ENCODE measurements at places on chromosomes 5 and 9.

DNA sequence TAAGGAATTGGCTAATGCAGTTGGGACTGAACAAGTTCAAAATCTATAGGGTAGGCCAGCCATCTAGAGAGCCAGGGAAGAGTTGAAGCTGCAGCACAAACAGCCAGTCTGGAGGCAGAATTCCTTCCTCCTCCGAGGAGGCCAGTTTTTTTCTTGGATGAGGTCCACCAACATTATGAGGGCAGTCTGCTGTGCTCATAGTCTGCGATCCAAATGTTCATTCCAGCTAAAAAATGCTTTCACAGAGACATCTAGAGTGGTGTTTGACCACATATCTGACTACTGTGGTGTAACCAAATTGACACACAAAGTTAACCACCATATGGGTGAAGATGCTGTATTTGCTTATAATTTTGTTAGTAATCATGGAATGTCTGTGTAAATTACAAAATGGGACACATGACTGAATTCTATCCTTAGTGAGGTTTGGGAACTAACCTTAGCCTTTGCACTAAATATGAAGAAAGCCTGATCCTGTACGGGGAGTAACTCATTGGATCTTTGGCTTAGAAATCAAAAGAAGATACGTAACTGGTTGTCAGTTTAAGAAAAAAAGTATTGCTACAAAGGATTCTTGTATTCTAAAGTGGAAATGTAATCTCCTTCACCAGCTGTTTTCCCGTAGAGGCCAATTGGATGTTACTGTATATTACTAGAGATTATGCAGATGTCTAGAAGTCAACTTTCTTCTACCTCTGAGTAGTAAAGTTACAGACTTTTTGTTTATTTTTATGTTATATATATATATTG is 70.6 kb downstream of the SPIN1 start:
- no peak for DNase-seq

- peak; percentile 62 for DNase-seq
These were observed 46.2 kb downstream of the PCA3 start for GRCh38 chr9:76810377-76810957.

DNA sequence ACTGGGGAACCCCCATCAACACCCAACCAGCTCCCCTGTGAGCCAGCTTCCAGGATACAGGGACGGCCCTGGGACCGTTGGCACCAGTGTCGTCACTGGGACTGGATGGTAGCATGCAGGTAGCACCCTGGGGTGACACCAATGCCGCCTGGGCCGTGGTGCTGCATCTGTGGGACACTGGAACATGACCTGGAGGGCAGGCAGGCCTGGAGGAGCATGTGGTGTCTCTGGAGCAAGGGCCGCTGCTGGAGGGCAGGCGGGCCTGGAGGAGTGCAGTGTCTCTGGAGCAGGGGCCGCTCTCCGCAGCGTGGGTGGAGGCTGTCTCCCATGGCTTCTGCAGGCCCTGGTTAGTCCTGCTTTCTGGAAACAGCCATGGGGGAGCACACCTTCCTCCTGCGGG is 13.1 kb downstream of the LPCAT1 start:
- no peak for DNase-seq

DNA sequence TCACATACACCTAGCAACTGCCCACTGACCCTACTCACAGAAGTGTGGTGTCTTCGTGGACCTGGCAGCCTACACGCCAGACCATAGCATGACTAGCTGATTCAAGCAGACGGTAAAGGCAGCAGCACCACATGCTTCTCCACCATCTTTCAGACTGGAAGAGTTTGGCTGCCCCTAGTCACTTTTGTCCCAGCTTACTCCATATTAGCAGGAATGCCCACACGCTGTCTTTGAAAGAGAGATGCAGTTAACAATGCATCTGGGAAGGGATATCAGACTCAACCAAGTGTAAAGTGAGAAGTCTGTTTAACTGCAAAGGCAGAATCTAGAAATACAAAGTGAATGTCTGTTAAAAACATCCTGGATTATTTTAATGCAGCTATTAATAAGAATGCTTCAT is 177.2 kb upstream of the GNA14 start:
- DNase-seq: no peak

- no peak for DNase-seq
These were observed 8.4 kb downstream of the PTGES2 start for GRCh38 chr9:128118971-128119665.

- no peak for DNase-seq
These were observed 164.5 kb downstream of the GAS1 start for GRCh38 chr9:86782831-86783230.

DNA sequence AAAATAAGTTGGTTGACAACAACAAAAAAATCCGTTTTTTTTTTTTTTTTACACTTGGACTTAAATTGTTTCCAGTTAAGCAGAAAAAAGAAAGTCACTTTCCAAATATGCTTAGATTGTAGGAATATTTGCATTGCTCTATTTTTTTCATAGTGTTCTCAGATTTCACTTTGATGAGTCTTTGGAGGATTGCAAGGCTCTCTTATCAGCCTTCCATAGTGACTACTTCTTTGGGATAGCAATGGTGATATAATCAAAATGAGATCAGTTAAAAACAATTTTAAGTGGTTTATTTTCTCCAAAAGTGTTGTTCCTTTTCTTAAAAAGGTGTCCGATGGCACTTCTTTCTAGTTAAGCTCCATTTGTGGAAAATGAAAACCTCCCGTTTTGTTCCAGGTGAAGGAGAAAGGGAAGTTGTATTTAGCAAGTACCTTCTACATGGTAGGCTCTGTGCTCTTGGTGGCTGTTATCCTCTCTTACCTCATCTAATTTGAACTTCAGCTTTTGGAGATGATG is 3.9 kb downstream of the RASGRF2 start:
- no peak for DNase-seq

DNA sequence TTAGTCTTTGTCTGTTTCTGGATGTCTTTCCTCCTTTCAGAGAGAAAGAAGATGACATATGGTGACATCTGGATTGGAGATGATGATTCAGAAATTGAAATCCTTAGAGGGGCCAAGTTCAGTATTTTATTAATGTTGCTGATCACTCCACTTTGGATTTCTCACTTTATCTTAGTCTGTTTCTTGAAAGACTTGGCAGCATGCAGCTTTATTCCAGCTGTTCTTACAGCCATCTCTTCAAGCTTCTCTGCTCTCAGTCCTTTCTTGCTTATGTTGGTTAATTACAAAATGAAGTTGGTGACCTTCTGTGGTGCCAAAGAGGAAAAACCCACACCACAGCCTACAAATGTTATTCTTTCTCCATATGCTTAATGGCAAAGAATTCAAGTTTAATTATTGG is 62.1 kb downstream of the SNCAIP start:
- no peak for DNase-seq

- DNase-seq: no peak
These were observed 1907.6 kb upstream of the ACO1 start for GRCh38 chr9:30476826-30477225.

GRCh38 chr9:129013674-129014073 is 14.5 kb downstream of the SH3GLB2 start:
- no peak for DNase-seq

DNA sequence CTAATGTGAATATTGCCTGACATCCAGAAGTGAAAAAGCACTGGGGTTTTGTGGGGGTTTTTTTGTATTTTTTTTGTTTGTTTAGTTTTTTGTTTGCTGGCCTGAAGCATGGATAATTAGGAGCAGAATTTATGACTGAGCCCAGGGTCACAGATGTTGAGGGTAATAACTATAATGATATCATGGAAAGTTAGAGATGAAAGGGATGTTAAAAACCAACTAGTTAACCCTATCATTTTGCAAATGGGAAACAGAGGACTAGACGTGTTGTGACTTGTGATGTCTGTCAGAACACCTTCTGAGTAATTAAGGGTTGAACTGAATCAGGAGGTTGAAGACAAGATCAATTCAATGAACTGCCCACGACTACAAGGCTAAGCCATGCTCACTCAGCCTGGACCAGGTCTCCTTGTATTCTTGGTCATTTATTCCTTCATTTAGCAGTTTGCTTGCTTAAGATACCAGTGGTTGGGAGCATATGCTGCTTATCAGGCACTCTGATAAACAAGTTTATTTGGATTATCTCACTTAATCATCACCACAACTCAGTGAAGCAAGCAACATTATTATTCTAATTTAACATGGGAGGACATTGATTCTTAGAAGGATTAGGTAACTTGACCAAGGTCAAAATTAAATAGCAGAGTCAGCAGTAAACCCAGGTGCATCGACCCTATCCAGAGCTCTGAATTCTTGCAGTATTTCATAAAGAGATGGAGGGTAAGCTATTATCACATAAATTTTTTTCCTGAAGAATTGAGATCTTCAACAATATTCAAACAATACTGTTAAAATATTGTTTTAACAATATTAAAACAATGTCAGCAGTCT is 75.7 kb upstream of the PIK3R1 start:
- no peak for DNase-seq

DNA sequence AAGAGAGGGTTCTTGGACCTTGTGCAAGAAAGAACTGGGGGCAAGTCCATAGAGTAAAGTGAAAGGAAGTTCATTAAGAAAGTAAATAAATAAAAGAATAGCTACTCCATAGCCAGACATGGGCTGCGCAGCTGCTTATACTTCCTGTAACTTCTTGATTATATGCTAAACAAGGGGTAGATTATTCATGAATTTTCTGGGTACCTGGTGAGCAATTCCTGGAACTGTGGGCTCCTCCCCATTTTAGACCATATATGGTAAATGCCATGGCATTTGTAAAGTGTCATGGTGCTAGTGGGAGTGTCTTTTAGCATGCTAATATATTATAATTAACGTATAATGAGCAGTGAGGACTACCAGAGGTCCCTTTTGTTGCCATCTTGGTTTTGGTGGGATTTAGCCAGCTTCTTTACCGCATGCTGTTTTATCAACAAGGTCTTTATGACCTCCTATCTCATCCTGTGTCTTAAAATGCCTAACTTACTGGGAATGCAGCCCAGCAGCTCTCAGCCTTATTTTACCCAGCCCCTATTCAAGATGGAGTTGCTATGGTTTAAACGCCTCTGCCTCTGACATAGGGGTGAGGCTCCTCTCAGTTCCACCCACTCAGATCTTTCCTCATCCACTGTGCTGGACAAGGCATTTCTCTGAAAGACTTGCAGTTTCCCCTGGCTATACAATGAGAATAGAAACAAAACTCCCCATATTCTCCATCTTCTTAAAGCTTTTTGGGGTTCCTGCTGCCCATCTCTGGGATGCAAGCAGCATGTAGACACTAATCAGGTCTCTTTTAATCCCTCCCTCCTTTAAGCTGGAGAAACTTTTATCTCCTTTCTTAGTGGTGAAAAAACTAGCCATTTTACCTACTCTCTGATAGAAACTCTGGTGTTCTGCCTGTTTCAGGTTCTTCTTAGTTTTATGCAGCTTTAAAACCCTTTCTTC is 91.2 kb downstream of the ARRDC3 start:
- no peak for DNase-seq

DNA sequence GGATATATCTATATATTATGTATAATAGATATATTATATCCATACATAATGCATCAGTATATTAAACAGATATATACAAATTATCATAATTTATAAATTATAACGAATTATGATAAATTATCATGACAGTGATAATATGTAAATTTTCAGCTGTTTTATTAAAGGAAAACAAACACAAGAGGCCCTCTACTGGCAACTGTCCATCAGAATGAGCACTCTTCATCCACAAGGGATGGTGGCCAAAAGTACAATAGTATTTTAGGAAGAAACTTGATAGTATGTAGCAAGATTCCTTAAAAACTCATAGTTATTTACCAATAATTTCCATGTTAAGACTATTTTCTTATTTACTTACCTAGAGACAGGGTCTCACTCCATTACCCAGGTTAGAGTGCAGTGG is 113.3 kb upstream of the LPAR1 start:
- no peak for DNase-seq

DNA sequence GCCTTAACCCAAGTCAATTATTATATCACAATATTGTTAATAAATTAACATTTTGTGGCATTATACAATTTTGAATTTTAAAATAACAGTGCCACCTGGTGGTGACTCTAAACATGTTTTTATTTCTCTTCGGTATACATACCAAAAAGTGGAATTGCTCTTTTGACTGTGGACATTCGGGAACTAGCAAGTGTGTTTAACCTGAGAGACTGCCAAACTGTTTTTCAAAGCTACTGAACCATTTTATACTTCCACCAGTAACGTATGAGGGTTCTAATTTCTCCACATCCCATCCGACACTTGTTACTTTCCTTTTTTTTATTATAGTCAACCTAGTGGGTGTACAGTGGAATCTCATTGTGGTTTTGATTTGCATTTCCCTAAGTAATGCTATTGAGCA is 18.3 kb upstream of the HSDL2 start:
- DNase-seq: no peak

DNA sequence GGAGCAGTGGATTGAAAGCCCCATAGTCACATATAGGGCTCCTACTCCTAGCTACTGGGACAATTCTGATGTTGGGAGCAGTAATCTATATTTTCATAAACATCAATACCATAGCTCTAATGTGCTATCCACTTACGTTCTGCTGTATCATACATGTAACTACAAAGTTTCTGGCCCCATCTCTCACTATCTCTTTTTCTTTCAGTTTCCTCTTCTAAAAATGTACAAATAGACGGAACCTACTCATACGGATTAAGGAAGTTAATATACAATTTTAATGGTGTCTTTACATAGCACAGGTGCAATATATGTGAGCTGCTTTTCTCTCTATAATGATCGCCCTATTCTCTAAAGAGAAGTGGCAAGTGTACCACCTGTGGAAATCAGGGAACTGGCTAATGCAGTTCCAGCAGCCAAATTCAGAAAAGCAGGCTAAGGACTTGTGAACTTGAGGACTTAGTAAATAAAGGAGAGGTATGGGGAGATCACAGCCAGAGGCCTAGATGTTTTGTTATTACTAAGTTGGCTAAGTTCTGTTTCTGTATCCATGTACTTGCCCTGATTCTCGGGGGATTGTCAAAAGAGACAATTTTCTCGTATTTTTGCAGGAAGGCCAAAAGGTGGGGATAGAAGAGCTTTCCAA is 1021.9 kb downstream of the CDH12 start:
- DNase-seq: no peak

DNA sequence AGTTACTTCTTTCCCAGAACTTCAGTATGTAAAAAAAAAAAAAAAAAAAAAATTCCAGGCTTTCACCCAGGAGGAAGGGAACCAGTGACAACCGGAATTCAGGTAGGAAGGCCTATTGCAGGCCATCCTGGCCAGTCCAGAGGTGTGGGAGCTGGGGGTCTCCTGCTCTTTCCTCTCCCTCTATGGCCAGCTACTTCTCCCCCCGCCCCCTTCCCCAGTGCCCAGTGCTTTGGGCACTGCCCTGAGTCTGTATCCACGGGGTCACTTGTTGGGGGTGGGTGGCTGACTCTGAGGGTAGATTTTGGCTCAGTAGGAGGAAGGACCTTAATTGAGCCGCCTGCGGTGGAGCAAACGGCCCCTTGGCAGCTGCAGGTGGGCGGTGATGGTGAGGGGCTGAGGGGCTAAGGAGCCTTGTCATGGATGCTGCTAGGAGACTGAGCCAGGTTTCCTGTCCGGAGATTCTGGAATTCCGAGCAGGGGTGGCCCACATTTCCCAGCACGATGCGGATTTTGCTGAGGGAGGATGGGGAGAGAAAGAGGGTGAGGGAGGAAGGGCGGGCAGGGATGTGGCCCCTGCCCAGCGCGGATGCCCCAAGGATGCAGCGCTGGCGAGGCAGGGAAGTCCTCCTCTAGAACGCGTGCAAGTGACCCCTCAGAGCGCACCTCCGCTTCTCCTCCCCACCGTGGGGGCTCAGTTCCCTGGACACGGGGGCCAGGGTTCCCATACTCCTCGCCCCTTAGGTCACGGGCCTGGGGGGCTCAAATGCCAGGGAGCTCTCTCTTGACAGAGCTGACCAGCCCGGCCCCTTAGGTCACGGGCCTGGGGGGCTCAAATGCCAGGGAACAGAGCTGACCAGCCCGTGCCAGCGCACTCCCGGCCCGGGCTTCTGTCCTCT is 1.2 kb upstream of the PHF2 start:
- no peak for DNase-seq
